ENCODE measurements at places on chromosomes 13 and 19.

GRCh38 chr13:65454403-65454802 is 1775.7 kb downstream of the PCDH9 start:
- no peak for DNase-seq

DNA sequence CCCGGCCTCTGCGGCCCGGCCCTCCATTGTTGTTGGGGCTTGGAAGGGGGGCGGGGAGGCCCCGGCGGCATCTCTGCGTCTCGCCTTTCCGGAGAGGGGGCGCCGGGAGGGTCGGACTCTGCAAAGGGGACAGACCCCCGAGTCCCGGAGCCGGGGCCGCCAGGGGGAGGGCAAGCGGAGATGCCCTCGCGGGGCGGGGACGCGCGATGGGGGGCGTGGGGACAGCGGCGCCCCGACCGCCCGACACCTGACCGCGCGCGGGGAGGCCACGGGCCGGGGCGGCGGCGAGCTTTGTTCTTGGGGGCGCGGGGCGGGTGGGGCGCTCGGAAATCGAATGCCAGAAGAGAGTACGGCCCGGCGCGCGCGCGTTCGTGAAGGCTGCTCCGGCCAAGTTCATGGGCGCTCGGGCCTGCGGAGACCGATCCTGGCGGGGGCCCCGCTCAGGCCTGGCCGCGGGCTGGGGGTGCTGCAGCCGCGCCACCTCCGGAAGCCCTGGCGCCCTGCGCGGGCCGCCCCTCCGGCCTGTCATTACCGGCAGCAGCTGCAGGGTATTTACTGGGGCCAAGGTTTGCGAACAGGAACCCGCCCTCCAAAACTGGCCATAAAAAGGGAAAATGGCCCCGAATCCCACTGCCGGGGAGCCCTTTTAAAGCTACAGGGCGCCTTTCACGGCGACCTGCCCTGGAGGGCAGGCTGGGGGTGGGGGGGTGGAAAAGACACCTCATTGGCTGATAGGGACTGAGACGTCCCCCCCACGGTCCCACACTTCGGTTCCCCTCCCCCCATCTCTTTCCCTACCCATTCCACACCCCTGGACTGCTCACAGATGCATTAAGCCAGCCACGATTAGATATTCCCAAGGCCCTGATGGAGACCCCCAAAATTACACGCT is 11.1 kb upstream of the NANOS3 start:
- peak; percentile 70 for DNase-seq

DNA sequence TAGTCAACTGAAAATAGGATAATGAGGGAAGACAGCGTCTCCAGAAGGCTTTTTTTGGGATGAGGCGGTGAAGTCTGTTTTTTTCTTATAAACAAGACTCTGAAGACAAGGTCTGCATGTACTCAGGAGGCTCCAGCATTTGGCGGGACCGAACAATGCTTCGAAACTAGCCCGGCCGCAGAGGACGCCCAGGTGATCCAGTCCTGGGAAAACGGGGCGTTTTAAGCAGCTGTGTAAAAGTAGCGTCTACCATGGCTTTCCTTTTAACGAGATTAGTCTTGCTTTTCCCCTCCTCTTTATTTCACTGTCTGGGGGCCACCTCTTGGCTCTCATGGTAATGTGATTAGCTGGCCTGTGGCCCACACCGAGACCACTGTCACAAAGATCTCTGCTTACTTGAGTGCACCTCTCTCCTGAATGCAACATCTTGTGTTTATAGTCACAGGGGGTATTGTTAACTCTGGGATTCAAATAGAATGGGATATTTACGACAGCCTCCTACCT is 29.4 kb upstream of the GTF3A start:
- no peak for DNase-seq

DNA sequence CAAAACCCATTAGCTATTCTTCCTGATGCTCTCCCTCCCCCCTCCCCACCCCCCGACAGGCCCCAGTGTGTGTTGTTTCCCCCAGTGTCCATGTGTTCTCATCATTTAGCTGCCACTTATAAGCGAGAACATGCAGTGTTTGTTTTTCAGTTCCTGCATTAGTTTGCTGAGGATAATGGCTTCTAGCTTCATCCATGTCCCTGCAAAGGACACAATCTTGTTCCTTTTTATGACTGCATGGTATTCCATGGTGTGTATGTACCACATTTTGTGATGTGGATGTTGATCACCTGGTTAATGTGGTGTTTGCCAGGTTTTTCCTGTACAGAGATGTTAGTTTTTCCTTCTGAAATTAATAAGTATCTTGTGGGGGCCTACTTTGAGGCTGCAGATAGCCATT is 31.5 kb downstream of the TDRD12 start:
- DNase-seq, result no peak

DNA sequence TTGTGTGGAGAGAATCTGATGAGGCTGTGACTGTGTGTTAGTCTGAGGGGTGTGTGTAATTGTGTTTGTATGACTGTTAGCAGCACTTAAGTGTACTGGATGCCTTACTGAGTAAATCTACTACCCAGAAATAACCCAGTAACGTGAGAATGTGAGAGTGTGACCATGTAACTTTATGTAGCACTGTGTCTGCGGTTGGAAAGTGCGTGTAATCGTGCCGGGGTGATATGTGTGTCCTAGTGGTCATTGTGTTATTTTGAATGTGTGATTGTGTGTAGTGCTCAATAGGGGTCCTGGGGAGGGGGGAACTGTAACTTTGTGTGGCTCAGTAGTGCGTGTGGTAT is 550 bp downstream of the ZNF383 start:
- no peak for DNase-seq

Measured in AG08396 (cell line).